ENCODE measurements at places on chromosomes 4 and X.

GRCh38 chrX:31227250-31227649, 155.4 kb upstream of the FTHL17 start:
- peak; percentile 19 for DNase-seq

- DNase-seq = no peak
Measured at GRCh38 chr4:61044837-61045236, 155.3 kb upstream of the ADGRL3 start.

GRCh38 chr4:77695774-77696173, 90.2 kb downstream of the CXCL13 start:
- peak; percentile 94 for DNase-seq

GRCh38 chr4:36884151-36884550, 360.4 kb upstream of the NWD2 start:
- DNase-seq = no peak

- peak; percentile 7 for DNase-seq
Measured at GRCh38 chr4:10879411-10880110, 195.0 kb upstream of the CLNK start.

DNA sequence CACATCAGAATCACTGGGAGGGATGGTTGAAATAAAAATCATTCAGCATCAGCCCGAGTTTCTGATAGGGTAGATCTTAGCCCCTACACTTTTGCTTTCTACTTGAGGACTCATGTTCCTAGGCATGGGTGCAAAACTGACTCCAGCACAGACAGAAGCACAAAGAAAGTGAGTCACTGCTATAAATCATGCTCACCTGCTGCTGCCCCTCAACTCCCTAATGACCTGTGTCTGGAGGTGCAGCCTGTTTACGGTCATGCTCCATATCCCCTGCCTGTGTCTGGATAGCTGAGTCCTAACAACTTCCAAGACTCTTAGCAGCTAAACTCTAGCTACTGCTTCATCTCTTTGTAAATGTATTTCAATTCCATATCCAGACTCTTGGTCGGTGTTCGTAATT, 57.8 kb downstream of the ADGRA3 start:
- DNase-seq = no peak

- DNase-seq = no peak
Measured at GRCh38 chr4:16544869-16545268, 318.6 kb upstream of the TAPT1 start.

GRCh38 chr4:19194672-19195071, 1057.0 kb upstream of the SLIT2 start:
- DNase-seq = no peak

DNA sequence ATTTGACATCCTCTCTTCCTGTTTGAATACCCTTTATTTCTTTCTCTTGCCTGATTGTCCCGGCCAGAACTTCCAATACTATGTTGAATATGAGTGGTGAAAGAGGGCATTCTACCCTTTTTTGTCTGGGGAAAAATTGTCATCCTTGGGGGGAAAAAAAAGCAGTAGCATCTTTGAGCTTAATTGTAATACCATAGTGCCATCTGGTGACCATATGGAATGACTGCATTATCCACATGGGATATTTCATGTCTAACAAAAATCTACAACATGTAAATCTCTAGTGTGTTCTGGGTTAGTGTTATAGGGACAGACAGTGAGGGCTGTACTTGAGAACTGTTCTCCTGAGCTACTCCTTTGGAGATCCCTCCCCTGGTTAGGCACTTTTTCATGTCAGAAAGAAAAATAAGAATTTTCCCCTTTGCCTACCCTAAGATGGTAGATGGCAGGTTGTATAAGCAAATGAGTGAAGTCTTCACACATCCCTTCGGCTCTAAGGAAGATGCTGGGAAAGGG, 26.0 kb downstream of the CAPN6 start:
- peak; percentile 11 for DNase-seq

GRCh38 chr4:10639664-10640063, 44.9 kb downstream of the CLNK start:
- DNase-seq = no peak

DNA sequence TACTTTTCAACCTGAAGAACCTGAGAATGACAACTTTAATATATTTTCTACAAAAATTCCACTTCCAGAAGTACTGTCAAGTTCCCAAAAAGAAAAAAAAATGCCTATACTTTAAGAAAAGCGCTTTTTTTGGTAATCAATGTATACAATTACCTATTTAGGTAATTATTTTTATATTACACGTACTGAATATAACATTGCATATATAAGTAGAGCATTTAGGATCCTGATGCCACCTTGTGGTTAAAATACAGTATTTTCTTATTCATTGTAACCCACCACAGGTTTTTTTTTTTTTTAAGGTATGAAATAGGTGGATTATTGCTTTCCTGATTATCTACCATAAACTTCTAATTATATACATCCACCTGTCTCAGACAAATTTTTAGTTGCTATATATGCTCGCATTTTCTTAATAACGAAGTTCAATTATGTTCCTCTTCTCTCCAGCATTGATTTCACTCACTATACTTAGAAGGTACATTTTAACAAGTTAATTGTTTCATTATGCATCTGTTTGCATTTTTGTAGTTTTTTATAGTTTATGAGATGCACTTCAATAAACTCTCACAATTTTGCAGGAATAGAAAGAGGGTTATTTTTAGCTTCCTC, 5.2 kb downstream of the MAP9 start:
- DNase-seq = peak; percentile 61

- DNase-seq = peak; percentile 86
Measured at GRCh38 chr4:168856312-168856711, 153.7 kb downstream of the CBR4 start.

DNA sequence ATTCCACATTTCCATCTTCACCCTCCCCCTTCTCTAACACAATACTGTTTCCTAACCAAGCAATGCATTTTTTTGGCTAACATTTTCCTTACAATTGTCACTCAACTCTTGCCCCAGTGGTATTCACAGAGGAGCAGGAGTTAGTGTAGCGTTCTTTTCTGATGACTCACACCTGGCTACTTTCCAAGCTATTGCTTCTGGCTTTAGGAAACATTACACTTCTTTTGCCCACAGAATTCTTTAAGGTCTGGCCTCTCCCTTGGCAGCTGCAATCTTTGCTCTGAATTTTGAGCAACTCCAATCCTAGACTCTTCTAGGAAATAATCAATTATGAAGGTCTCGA, 27.5 kb upstream of the PDGFC start:
- peak; percentile 100 for DNase-seq

- no peak for DNase-seq
Measured at GRCh38 chr4:24604558-24605214, 20.3 kb upstream of the DHX15 start.
